Colonic mucosa (tissue), 4 donors: ENCODE measurements at places on chromosomes 7 and 10. TPM values are rescaled to one million over a fixed set of nuclear protein-coding genes. Genes with fewer than 3 reads are reported as not detected.

DNA sequence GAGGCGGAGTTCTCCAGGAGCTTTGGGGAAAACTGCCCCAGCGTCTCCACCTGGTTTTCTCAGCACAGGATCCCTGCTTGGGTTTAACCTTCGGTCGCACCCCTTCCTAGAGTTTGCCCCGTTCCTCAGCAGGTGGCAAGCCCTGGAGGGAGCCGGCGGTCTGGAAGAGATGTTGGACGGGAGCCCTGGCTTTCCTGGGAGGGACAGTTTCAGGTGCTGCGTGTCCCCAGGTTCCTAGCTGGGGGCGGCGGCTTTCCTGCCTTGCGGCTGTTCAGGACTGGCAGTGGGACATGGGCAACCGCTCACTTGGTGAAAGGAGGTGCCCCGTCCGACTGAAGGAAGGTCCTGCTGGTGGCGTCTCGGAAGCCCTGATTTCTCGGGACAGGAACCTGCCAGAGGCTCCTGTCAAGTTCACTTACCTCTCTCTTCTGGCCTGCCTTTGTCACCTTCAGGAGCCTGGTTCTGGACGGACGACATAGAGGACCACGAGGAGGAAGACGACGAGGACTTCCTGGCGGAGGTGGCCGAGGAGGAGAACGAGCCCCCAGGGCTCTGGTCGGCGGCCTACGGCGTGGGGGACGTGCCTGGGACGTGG is 14.8 kb downstream of the ZNF316 start:
- no peak for DNase-seq

GRCh38 chr10:1266033-1266802 is 210.0 kb downstream of the WDR37 start:
- DNase-seq: no peak

The TMEM236 gene
- total RNA-seq: 57.4 TPM

The SLC26A4 gene
- 0.59 TPM for total RNA-seq
